ENCODE measurements at places on chromosomes 6 and 20.

DNA sequence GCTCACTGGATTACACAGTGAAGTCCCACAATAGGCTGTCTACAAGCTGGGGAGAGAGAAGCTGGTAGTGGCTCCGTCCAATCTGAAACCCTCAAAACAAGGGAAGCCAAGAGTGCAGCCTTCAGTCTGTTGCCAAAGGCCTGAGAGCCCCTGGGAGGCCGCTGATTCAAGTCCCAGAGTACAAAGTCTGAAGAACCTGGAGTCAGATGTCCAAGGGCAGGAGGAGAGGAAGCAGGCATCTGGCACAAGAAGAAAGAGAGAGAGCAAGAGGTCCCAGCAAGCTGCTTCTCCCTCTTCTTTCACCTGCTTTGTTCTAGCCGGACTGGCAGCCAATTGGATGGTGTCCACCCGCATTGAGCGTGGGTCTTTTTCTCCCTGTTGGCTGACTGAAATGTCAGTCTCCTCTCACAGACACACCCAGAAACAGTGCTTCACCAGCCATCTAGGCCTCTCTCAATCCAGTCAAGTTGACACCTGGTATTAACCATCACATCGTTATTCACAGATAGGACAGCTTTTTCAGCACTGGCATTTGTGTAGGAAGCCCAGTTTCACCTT lies 51.2 kb downstream of the CRYBG1 start:
- no peak for DNase-seq

DNA sequence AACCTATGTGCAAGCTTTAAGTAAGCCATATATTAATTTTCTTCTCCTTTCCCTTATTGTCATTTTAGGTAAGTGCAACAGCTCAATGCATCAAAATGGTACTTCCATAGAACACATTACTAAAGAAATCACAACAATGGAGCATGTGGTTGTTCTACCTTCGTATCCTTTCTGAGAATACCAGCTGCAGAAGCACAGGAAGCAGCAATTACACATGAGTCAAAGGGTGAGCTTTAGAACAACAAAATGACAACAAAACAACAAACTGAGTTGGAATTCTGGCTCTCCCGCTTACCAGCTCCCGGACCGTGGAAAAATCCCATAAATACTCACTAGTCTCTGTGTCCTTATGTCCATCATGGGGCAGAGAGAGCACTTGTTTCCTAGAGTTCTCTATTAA lies 108.9 kb downstream of the BCAS1 start:
- DNase-seq = no peak

DNA sequence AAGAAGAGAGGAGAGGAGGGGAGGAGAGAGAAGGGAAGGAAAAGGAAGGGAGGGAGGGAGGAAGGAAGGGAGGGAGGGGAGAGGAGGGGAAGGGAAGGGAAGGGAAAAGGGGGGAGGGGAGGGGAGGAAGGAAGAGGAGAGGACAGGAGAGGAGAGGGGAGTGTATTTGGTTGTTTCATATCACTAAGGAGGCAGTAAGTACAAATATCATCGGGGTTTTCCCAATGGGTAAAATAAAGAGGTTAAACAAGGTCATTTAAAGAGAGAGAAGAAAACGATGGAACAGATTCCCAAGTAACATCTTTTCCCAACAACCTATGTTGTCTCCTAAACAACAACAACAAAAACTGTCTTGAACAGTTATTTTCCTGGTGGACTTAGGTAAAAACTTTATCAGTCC lies 43.6 kb downstream of the MBOAT1 start:
- no peak for DNase-seq

DNA sequence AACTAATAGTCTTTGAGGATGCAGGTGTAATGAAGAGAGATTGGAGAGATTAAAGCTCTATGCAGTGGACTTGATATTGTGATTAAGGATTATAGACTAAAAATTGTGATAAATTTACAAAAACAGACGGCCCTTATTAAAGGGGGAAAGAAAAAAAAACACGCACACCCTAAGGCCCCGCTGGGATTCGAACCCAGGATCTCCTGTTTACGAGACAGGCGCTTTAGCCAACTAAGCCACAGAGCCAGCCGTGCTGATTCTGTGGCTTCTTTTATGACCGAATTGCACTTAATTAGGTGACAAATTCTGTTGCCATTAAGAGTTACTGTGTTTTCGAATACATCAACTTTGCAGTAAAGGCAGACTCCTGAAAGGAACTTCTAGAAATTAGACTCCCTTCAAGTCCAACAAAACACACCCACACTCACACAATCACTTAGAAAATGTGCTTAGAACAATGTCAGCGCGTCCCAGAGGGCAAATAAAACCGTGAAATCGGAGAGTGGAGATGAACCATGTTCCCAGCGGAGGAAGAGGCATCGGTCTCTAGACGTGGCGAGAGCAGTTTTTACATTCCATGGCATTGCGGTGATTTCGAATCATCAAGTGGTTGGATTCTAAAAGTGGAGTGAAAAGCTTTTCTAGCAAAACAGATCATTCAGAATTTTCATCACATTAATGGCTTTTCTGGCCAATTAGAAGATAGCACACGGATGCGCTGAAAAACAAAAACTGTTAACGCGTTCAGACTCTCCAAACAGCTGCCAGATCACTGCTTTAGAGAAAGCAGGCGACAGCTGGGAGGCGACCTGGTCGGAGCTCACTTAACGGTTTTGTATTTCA lies 122.6 kb downstream of the GPX5 start:
- peak; percentile 80 for DNase-seq

- no peak for DNase-seq
These were observed 205.8 kb downstream of the TRDN start for GRCh38 chr6:123430970-123431369.

GRCh38 chr6:89098461-89098860 lies 17.9 kb downstream of the PNRC1 start:
- DNase-seq = no peak

GRCh38 chr6:143689852-143690251 lies 12.1 kb downstream of the PHACTR2 start:
- DNase-seq = no peak

GRCh38 chr6:98124171-98124570 lies 710.2 kb upstream of the POU3F2 start:
- no peak for DNase-seq

- DNase-seq = no peak
These were observed 52.9 kb upstream of the MLN start for GRCh38 chr6:33856655-33857054.

GRCh38 chr6:79170959-79171358 lies 63.5 kb downstream of the HMGN3 start:
- DNase-seq = peak; percentile 44

DNA sequence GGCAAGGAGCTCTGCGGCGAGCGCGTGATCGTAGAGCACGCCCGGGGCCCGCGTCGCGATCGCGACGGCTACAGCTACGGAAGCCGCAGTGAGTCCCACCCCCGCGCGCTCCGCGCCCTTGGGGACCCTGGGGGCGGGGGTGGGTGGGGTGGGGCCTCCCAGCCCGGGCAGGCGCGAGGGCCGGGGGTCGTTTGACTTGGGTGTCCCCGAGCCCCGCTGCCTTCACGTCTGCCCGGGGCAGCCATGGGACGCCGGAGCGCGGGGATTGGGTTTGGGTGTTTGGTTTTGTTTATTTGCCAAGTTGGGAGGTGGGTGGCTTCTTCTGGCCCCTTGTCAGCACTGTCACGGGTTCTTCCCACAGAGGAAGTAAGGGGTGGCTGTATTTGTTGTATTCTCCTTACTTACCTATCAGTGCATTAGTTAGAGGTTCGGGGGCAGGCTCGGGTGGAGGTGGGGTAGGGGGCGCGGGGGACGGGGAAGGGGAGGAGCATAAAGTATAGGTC lies 777 bp downstream of the SRSF6 start:
- peak; percentile 4 for DNase-seq

DNA sequence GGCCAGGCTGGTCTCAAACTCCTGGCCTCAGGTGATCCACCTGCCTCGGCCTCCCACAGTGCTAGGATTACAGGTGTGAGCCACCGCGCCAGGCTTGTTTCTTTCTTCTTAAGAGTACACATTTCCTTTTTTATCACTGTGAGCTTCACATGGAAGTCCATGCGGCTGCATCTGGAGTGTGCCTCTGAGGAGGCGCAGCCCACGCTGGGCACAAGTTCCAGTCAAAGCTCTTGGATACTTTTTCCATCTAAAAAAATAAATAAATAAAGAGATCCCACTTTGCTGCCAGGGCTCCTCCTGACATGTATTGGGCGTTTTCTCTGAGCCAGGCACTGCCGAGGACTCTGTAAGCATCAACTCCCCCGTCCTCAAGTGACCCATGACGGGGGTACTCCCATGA lies 123.0 kb downstream of the PREX1 start:
- no peak for DNase-seq

DNA sequence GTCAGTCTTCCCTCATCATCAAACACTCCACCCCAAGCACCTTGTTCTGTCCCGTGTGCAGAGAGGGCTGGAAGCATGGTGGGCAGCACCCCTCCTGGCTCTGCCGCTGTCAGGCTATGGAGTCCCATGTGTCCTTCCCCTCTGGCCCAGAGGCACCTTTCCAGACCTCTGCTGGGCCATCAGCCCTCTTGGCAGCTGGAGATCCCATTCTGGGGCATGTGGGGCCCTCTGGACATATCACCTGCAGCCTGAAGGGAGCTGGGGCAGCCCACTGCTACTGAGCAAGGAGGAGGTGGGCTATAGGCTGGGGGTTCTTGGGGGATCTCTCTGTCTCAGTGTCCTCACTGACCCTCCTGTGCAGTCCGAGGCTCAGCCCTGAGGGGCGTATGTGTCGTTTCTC lies 42.2 kb downstream of the SUN5 start:
- DNase-seq = no peak

DNA sequence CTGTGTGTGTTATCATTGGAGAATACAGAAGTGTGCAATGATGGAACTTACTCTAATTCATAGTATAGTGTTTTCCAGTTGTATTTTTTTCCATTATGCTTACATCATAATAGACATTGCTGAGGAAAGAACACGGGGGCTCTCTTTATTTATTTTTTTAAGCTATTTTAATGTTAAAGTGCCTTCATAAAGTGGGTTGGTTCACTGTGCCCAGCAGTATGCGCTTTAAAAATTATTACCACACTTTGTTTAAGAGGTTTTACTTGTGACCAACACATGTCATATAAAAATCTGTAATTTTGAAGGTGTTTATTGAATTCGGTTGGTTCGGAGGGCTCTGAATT lies 215.8 kb downstream of the TMEM242 start:
- no peak for DNase-seq

DNA sequence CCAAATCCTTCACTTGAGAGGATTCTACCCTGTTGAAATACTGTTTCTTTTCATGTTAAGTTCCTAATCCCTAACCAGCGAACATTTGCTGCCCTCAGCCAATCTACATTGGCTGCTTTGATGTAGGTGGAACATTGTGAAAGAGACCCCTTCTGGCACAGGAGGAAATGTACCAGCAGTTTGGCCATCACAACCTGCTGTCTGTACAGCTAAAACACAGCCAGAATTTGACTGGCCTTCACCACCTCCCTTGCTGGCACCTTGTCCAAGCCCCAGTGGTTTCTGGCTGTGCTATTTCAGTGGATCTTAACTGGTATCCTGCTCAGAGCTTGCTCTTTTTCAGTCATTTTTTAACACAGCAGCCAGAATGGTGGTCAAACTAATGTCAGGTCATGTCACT lies 202.1 kb upstream of the EPHA7 start:
- DNase-seq = no peak

- DNase-seq = no peak
These were observed 479.0 kb upstream of the CITED2 start for GRCh38 chr6:139853302-139853992.

GRCh38 chr20:21583486-21584168 lies 69.8 kb upstream of the NKX2-2 start:
- no peak for DNase-seq

DNA sequence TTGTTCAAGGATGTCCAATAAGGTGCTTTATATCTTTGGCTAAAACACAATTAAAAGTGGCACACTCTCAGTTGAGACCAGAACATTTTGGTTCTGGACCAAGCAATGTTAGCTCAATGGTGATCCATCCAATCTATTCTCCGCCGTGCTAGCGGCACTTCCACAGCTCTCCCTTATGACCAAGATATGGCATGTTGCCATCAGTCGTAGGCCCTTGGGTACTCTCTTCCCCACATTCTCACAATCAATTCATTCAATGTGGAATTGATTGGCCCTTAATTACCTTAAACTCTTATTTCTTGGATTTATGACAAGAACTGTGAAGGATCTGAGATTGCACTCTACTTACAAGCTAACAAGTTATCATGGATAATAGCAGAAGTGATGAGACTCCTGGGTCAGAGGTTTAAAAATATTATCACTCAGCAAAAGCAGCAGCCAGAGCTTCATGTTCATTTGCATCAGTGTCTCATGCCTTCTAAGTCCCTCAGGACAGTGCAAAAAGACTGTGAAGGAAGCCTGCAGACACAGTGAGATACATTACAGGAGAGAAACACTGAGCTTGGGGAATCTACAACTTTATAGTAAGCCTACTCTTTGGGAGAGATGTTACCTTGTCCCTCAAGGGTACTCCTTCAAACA lies 80.0 kb upstream of the ARG1 start:
- no peak for DNase-seq

Data from skin of body (tissue), 3 donors.